Kidney (tissue), 22 donors: ENCODE measurements at places on chromosomes 16 and 17.
A peak's percentile ranks its signal among the peaks of the same experiment; 100 is the strongest.

DNA sequence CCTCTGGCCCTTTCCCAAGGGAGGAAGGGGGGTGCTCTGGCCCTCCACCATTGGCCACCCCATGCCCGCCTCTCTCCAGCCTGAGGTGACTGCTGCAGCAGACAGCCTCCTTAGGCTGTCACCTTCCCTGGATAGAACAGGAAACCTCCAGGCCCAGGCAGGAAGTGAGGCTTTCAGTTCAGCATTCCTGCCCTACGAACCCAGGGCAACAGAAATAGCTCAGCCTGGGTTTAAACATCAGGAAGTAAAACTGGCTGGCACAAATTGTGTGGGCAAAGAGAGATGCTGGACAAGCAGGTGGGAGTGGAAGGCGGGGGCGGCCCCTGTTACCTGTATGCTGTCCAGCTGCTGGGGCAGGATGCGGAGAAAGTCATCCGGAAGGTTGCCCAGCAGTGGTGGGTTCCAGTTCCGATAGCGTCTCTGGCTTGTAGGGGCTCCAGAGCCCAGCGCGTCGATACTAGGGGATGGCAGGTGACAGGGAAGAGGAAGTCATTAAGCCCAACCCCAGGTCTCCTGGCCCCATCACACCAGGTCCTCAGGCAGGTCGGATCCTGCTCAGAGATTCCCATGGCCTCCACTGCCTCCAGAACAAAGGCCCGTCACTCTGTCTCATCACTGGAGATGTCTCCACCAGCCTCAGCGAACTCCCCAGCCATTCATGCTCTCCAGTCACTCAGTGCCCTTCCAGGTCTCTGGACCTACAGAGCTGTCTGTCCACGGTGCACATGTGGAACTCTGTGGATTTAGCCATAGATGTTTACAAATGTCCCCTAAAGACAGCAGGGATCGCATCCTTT lies 23.6 kb upstream of the MRPS23 start:
- DNase-seq = no peak

DNA sequence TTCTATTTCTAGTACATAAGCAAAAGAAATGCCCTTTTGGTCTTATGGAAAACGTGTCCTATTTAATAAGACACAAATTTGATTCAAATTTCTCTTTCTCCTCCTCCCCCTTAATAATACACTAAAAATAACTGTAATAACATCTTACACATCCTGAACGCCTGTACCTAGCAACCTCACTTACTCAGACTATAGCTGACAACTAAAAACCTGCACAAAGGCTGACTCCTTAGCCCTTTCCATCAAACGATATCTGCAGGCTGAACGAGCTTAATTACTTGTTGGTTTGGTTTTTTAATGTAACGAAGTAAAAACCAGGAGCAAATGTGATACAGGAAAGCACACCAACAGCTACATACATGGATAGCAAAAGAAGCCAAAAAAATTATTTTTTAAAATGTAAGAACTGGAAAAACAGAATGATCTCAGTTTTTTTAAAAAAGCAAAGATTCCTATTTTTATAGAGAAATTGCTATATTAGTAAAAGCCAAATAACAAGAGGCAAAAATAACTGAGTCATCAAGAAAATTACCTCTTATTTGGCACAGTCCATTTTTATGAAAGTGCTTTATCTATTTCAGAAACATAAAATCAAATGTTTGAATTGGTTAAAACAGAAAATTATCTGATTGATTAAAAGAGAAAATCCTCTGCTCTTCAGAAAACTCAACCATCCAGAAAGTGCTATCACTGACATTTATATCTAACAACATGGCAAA lies 23.5 kb downstream of the ADCY9 start:
- no peak for DNase-seq

DNA sequence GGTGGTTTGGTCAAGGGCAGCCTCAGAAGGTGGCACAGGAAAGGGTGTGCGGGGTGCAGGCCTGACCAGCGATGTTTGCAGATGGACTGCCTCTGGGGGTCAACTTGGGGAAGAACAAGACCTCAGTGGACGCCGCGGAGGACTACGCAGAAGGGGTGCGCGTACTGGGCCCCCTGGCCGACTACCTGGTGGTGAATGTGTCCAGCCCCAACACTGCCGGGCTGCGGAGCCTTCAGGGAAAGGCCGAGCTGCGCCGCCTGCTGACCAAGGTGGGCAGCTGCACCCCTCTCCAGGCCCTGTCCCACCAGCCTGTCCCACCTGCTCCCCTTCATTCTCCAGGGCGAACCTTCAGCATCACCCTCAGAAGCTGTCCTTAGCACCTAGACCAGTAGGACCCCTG lies 12.5 kb downstream of the DHODH start:
- DNase-seq = no peak

- peak; percentile 63 for DNase-seq
These were observed 12.7 kb upstream of the FAM20A start for GRCh38 chr17:68613739-68614298.

DNA sequence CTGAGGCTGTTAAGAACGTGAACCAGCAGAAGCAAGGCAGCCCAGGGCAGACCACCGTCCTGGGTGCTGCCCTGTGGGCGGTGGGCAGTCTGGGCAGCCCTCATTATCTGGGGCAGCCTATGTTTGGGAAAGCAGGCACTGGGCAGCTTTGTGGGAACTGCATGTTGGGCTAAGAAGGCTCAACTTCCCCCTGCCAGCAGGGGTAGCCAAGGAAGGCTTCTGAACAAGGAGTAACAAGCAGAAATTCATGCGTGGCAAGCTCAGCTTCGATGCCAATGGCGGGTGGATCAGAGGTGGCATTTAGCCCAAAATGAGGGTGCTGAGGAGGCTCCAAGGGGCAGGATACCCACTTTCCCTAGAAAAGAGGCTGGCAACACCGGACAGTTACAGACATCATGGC lies 42.7 kb upstream of the METRNL start:
- DNase-seq = no peak

DNA sequence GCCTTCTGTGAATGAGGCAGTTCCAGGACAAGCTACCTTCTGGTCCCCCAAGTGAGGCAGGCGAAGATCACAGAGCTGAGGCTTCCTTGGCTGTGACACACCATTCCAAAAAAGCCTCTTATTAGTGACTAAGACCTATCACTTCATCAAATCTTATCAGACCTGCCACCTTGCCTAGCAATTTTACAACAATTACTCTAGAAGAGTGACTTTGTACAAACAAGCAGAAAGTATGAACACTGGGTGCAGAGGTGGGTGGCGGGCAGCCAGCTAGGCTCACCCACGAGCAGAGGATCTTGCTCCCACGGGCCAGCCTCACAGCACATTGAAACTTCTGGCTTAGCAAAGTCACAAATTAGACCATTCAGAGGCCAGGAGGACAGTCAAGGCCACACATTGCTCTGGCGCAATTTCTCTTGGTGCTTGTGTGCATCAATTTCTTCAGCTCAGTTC lies 2.2 kb upstream of the ICAM2 start:
- no peak for DNase-seq

DNA sequence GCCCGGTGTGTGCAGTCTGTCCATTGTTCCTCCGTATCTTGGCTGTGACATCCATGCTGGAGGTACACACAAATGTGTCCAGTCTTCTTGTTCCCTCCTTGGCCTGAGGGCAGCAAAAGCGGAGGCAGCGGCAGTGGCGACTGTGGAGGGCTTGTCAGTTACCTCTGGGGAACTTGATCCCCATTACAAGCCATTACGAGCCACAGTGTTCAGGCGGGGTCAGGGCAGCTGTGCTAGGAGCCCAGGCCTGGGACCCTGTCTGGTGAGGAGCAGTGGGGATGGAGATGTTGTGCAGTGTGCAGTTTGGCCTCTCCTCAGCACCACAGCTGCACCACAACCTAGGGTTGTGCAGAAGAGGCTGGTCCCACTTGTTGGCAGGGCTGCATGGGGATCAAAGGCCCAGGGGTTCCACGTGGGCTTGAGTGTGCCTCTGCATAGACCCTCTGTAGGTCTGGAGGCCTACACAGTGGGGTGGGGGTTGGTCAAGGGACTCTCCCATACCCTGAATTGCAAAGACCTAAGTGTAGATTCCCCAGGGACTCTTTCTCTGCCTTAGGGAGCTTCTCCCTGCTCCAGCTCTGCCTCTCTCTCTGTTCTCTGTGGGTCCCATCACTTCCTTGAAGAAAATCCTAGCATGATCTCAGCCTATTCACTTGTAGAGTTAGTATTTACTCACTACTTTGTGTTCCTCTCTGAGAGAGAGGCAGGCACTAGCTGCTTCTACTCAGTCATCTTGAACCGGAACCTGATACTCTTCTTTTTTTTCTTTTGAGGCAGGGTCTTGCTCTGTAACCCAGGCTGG lies 58.8 kb downstream of the SLFN11 start:
- no peak for DNase-seq

GRCh38 chr17:74177018-74177450 lies 26.4 kb upstream of the RPL38 start:
- no peak for DNase-seq

- no peak for DNase-seq
These were observed 3.1 kb downstream of the MINK1 start for GRCh38 chr17:4836221-4836620.

DNA sequence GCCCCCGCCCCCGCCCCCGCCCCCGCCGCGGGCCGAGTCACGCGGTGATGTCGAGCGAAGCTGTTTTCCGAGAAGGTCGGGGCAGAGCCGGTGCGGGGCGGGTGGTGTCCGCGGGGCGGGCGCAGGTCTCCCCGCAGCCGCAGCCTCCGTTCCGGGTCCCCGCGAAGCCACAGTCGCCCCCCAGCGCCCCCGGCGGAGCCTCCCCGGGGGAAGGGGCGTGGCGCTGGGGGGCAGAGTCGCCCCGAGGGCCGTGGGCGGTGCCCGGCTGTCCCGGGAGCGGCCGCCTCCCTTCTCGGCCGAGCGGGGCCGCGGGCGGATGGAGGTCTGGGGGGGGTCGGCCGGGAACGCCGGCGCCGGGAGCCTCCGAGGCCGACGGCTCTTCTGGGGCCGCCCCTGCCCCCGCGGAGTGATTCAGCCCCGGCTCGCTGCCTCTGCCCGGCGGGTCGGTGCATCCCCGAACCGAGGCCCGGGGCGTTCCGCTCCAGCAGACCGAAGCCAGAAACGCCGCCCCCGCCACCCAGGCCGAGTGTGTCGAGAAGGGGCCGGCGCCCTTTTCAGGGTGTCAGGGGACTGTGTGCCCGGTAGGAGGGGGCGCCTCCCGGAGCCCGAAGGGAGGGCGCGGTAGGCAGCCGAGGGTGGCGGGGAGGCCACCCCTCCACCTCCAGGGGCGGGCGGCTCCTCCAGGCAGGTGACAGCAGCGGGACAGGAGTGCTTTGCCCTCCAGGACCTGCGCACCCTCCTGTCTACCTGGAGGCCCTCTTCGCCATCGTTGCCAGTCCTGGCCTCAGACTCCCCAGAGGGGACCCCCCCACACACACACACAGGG lies 1.7 kb downstream of the METRNL start:
- DNase-seq = peak; percentile 78

- DNase-seq = peak; percentile 46
These were observed 8.5 kb upstream of the ICAM2 start for GRCh38 chr17:64028874-64029464.

- no peak for DNase-seq
These were observed 18.2 kb downstream of the DHX38 start for GRCh38 chr16:72111657-72112451.

GRCh38 chr16:19659554-19659953 lies 58.5 kb downstream of the KNOP1 start:
- DNase-seq = no peak

- no peak for DNase-seq
These were observed 195.3 kb downstream of the ZNF423 start for GRCh38 chr16:49660626-49661025.

DNA sequence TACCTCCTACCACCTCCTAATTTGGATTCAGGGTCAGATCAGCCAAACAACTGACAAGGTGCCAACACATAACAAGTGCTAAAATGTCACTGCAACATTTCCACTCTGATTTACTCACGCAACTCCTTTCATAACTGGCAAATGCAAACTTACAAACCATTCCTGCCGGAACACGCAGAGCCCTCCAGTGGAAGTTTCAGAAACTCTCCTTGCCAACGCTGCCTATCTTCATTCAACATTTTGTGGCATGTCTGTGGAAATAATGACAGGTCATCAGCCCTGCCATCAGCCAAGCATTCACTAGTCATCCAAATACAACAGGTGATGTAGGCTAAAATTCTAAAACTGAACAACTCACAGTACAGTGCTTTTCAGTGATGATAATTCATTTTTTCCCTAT lies 37.7 kb upstream of the OR3A1 start:
- no peak for DNase-seq

GRCh38 chr17:251531-251930 lies 70.1 kb upstream of the DOC2B start:
- DNase-seq = no peak

GRCh38 chr17:2904135-2904534 lies 107.9 kb downstream of the RAP1GAP2 start:
- peak; percentile 81 for DNase-seq

- peak; percentile 53 for DNase-seq
These were observed 44.9 kb upstream of the DNAJA2 start for GRCh38 chr16:47018223-47018891.

GRCh38 chr17:1956134-1956533 lies 69.0 kb downstream of the RTN4RL1 start:
- no peak for DNase-seq

DNA sequence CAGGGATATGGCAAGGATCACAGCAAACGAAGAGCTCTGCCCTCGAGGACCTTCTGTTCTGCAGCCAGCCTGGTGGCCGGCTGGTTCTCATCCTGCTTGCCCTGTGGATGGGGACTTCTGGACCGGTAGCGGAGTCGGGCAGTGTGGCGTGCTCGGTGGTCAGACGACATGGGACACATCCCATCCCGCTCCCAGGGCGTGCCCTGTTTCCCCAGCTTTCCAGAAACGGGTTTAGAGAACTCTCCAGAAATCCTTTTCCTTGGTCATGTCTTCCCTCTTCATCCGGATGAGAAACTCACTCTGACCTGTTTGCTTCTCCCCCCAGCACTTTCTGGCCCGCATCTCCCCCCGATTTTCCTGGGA lies 115.8 kb downstream of the OR1D5 start:
- no peak for DNase-seq

DNA sequence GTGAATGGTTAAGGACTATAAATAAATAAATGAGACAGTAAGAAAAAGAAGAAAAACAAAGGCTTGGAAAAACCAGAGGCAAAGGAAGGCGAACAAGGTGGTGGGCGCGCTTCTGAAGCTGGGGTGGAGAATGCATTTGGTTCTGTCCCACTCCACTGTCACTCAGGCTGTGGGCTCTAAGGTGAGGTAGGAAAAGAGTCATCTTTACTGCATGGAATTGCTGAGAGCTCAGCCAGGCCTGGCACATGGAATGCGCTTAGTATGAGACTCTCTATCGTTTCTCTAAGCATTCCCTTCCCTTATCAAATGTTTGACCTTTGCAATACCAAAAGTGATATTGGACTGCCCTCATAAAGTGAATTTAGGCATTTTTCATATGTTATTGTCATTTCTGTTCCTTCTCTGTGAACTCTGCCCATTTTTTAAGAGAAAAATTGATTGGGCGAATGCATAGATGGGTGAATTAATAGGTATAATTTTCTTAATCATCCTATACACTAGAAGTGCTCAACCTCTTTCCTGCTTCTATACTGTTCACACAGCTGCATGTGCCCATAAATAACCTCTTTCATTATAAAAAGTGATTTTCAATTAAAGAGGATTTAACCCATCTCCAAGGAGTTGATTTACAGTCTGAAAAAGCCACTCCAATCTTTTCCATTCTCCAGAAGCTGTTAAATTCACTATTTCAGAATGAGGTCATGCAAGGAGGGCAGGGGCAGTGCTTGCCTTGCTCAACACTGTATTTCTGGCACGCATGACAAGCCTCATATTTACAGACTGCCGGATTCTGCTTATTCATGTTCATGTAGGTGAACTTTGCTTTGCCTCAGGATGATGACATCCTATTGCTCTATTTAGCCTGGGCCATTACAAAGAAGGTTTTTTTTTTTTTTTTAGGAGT lies 87.7 kb downstream of the MYH10 start:
- no peak for DNase-seq

GRCh38 chr17:42568341-42569111 lies 1.6 kb downstream of the MLX start:
- DNase-seq = no peak
